ENCODE measurements at places on chromosomes 16 and 17. TPM values are rescaled to one million over a fixed set of nuclear protein-coding genes. Genes with fewer than 3 reads are reported as not detected.

PNMT gene
- total RNA-seq, result not detected

TBX6 gene
- total RNA-seq, result 0.16 TPM

PRR35 gene
- total RNA-seq, result not detected

MRPL58 gene
- 29.3 TPM for total RNA-seq

SHISA6 gene
- total RNA-seq, result not detected

NPIPA5 gene
- total RNA-seq, result 2.3 TPM

CLEC19A gene
- not detected for total RNA-seq

NPIPA3 gene
- 0.47 TPM for total RNA-seq
